ENCODE measurements at places on chromosomes 13 and 19.
A peak's percentile ranks its signal among the peaks of the same experiment; 100 is the strongest.

DNA sequence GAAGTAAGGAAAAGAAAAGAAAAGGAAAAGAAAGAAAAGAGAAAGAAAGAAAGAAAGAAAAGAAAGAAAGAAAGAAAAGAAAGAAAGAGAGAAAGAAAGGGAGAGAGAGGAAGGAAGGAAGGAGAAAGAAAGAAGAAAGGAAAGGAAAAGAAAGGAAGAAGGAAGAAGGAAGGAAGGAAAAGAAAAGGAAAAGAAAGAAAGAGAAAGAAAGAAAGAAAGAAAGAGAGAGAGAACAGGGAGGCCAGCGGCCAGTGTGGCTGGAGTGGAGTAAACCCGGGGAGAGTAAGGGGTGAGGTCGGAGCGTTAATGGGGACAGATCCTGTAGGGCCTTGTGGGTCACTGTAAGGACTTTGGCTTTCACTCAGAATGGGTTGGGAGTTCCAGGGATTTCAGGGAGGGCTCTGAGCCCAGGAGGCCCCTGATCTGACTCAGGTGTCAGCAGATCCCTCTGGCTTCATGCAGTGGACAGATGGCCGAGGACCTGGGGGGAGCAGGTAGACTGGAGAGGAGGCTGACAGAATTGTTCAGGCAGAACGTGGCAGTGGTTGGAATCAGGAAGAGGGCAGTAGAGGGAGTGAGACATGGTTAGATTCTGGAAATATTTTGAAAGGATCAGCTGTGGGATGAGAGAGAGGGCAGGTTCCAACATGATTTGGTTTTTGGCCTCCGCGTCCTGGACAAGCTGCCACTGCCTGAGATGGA, 19.8 kb upstream of the FXYD3 start:
- DNase-seq, result peak; percentile 90

DNA sequence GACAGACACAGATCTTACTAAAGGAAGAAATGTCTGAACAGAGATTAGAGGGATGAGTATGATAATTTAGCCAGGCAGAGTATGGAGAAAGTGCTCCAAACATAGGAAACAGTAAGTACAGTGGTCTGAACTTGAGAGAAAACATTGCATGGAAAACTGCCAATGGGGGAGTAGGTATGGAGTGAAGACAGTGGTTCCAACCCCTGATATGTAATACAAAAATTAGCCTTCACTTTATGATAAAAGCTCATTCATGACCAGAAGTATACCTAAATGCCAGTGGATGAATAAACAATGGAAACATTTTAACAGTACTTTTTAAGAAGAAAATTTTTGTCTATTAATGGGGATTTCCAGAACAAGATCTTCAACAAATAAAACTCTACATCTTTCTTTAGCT, 334.0 kb downstream of the DIAPH3 start:
- no peak for DNase-seq

DNA sequence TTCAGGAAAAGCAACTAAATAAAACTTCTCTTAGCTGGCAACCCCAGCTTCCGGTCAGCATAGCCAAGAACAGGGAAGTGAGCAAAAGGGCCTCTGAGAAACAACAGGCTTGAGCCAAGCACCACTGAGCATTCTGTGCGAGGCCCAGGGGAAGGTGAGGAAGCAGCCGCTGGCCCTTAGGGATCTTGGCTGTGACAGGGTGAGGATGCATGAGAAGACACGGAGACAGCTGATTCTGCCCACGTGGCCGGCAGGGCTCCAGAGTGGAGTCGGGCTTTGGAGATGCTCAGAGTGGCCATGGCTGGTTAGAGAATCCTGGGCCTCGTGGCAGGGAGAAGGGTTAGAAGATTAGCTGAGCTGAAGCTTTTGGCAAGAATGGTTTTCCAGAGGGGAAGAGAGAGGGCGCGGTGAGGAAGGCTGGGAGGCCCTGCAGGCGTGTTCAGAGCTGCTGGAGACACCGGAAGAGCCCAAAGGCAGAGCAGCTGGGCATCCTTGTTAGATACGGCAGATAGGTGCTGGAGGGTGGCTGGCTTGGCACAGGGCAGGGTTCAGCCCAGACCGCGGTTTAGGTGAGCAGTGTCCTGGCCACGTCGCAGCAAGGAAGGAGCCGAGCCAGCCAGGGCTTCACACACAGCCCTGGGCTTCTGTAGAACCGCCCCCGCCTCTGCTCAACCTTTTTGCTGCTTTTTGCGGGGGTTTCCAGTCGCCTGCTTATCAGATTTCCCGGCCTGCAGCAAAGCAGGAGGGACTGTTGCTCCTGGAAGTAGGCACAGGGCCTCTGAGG, 17.3 kb downstream of the UPF1 start:
- no peak for DNase-seq

DNA sequence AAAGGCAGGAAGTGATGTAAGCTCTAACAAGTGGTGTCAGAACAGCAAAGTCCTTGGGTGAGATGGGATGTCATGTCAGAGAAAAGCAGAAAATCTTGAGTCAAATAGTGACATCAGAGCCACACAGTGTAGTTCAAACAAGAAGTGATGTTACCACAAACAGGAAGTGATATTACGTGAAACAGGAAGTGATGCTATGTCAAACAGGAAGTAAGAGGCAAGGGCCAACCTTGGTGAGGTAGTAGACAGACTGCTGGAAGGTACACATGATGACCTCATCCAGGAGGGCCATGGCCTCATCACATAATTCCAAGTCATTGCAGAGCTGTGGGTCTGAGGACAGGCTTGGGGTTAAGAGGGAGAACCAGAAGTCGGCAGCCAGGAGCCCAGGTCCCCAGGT, 7.0 kb upstream of the MAMSTR start:
- DNase-seq, result no peak

DNA sequence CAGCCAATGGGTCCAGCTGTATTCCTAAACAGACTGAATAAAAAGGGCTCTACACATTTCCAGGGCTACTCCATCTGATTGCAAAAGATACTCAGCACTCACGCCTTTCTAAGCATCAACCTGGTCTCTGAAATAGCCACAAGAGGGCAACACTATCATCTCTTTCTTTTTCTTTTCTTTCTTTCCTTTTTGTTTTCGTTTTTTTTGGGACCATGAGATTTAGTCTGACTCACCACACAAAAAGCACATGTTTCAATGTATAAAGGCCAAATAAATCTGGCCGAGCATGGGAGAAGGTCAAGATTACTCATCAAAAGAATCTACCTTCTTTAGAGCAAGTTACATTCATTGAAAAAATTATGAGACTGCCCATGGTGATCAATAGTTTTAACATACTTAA, 805.6 kb upstream of the ARGLU1 start:
- no peak for DNase-seq

Data from dorsolateral prefrontal cortex (tissue), 122 donors.